ENCODE measurements at places on chromosomes 7 and 10.

DNA sequence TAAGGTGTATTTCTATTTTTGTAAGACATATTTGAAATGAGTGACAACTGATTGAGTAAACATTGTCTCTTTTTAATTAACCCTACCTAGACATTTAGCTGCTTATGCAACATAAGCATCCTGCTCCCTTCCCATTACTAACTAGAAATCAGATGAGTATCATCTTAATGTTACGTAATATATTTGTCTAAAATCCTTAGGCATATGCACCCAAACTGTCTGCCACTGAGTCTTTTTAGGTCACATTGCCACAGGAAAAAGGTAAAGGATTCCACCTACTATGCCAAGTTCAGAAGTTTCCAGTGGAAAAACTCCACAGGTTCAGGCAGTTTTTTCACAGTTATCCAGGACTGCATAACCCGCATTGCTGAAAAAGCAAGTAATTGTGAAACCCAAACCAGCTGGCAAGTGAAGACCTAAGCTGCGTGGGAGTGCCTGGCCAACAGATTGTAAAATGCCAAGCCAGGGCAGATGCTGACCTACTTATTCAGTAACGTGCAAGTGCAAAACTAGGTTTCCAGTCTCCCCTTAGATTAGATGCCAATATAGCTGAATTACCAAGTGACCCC lies 983.7 kb downstream of the GATA3 start:
- no peak for DNase-seq

DNA sequence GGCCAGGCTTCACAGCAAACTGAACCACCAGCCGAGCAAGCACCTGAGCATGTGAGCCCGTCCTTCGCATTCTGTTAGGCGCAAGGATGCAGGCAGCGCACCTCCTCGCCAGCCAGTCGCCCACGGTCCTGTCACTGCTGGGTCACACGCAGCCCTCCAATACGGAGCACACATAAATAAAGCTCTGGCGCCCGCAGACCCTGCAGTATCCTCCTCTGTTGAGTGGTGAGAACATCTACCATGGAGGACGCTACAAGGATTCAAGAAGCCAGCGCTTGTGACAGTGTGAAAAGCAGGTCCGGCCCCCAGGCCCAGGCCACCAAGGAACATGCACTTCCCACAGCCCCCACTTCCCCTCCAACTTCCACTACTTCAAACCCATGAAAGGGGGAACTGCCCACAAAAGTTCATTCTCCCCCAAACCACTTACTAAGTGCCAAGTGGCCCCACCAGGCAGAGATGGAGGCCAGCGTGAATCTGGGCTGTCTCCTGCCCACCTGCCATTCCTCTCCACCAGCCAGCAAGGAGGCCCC lies 34.8 kb downstream of the VOPP1 start:
- DNase-seq = no peak

- DNase-seq = no peak
Observed at GRCh38 chr7:27329909-27330308, 87.3 kb downstream of the EVX1 start.

- DNase-seq = no peak
Observed at GRCh38 chr7:153301936-153302335, 542.4 kb downstream of the ACTR3B start.

- DNase-seq = no peak
Observed at GRCh38 chr7:129796186-129796775, 156.5 kb downstream of the UBE2H start.

GRCh38 chr10:129524936-129525335 lies 57.9 kb downstream of the MGMT start:
- DNase-seq = no peak

DNA sequence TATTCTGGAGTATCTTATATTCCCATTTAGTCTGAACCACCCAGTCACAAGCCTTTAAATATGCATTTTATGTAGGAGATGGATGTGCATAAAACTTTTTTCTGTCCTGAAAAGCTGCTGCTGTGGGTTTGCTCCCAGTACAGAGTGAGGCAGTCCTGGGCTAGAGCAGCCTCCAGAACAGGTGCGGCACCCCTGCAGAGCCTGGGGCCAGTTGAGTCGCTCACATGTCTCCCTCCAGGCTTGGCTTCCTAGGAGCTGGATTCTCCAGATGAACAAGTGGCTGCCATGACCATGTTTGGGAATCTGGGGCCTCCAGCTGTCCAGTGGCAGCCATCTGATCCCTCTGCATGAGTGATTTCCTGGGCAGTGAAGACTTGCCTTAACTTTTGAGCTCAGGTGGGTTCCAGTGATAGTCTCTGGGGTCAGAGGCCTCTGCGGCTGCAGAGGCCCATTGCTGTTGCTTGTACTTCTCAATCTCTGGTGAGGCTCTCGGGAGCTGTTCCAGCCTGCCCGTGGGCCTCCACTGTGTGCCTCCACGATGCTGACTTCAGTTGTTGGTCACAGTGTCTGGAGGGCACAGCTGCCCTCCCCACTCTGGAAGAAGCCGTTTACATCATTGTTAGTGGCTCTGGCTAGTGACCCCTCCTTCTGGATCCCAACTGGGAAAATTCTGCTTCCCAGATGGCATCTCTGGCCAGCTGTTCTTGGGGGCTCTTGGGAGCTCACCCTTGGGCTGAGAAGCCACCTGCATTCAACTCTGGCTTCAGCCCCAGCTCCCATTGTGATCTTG lies 120.4 kb downstream of the EMX2 start:
- DNase-seq = no peak

DNA sequence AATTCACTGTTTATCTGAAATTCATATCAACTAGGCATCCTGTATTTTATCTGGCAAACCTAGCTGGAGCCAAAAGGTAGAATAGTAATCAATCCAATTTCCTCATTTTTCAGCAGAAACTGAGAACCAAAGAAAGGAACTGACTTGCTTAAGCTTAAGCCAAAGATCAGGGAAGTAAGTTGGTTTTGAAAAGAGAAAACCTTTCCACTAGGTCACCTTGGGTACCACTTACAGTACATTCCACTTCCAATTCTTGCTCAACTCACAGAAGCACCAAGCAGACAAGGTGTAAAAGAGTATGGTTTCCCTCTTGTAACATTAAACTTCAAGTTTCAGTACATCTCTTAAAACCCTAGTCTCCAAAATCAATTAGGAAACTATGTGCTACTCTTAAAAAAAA lies 79.6 kb downstream of the ZFAND4 start:
- no peak for DNase-seq

DNA sequence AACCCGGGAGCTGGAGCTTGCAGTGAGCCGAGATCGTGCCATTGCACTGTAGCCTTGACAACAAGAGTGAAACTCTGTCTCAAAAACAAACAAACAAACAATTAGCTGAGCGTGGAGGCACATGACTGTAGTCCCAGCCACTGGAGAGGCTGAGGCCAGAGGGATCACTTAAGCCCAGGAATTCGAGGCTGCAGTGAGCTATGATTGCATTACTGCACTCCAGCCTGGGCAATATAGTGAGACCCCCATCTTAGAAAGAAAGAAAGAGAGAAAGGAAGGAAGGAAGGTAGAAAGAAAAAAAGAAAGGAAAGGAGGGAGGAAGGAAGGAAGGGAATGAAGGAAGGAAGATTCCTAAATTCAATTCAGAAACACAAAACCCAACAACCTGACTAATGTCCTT lies 141.3 kb upstream of the TNRC18 start:
- no peak for DNase-seq

GRCh38 chr10:46223064-46223480 lies 63.7 kb upstream of the ANTXRL start:
- DNase-seq = no peak

GRCh38 chr7:28790467-28790866 lies 167.7 kb downstream of the TRIL start:
- DNase-seq = no peak

- DNase-seq = no peak
Observed at GRCh38 chr7:77497079-77497478, 40.0 kb upstream of the PTPN12 start.

GRCh38 chr7:25840209-25840792 lies 311.7 kb upstream of the NFE2L3 start:
- no peak for DNase-seq

DNA sequence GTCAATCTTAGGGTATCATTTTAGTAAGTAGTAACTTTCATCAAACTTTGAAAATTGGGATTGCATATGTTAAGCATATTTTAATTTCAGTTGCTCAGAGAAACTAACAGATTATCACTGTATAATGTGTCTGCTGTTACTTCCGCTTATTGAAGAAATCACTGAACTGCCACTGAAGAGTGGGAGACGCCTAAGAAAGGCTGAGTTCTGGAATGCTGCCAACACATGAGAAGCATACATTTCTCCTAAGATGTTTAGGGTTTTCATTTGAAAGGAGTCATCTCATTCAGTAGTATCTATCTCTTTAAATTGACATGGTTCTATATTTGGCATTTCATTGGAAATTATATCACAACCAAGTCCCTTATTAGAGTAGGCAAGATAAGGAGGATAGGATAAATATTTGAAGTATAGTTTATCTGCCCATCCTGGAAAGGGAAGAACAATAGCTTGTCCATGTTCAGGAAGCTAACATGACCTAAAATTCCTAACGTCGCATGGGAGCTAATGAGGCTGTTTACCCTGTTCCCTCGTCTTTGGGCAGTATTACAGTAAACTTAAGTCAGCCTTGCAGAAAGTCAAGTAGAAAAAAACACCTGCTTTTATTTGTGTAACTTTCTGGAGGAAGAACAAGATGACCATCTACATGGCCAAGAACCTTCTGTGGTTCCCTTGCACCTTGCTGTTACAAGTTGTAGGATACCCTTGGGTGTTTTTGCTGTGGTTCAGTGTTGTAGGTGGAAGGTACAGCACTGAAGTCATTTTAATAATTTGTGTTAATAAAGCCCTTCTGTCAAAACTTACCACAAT lies 67.3 kb downstream of the NHLRC2 start:
- DNase-seq = no peak

- DNase-seq = no peak
Observed at GRCh38 chr10:34866848-34867247, 51.8 kb upstream of the PARD3 start.

Measured in IMR-90 (cell line).